ENCODE measurements at places on chromosomes 7 and 10.

DNA sequence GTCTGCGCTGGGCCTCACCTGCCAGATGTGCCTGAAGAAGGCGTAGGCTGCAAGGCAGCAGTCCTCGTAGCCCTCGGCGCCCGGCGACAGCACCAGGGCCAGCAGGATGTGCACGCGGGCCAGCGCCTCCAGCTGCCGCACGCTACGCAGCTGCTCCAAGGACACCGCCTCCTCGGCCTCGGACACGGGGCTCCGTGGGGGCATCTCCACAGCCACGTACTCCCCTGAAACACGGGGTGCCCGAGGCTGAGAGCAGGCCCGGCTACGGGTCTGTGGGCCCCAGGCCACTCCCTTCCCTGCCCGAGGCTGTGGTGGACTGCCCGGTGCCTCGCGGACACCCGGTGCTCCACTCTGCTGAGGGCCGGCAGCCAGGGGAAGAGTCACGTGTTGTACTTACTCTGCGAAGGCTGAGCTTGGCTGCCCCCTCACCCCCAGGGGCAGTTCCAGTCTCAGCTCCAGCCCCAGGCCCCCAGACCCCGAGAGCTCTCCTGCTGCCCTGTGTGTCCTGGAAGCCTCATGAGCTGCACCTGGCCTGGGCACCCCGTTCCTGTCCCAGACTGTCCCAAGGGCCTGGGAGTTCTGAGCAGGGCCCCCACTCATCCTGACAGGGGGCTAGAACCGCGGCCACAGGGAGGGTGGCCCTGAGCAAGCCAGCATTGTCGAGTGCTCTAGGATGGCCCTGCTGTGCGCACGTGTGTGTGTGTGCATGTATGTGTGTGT, 62.8 kb downstream of the CFAP46 start:
- no peak for DNase-seq

DNA sequence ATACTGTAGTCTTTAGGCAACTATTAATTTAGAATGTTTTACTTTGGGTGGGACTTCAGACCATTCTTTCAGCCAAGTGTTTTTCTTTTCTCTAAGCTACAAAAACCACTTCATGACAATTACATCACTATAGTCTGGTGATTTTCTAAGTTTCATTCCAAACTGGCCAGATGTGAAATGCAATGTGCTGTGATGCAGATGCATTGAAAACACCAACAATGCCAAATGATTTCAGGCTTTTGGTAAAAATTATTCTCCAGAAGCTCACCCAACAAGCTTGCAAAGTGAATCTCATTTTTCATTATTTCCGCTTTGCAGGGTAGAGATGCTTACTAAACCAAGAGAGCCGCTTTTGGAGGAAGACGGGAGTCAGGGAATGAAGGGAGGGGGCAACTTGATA, 118.4 kb upstream of the ANK3 start:
- no peak for DNase-seq

DNA sequence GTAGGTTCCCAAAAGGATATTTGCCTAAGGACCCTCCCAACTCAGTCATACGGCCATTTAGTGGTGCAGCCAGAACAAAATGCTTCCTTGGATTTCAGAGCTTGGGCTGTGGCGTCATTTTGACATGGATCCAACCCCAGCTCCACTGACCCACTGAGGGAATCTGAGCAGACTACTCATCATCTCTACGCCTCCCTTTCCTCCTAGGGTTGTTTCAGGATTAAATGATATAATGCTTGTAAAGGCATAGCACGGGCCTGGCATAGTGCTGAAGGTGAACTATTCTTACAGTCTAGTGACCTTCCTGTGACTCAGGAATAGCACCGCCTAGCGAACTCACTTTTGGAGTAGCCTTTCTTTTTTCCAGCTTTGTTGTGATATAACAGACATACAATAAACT, 70.3 kb upstream of the LOXL4 start:
- DNase-seq, result no peak

GRCh38 chr7:44636041-44636584, 29.7 kb downstream of the OGDH start:
- no peak for DNase-seq

DNA sequence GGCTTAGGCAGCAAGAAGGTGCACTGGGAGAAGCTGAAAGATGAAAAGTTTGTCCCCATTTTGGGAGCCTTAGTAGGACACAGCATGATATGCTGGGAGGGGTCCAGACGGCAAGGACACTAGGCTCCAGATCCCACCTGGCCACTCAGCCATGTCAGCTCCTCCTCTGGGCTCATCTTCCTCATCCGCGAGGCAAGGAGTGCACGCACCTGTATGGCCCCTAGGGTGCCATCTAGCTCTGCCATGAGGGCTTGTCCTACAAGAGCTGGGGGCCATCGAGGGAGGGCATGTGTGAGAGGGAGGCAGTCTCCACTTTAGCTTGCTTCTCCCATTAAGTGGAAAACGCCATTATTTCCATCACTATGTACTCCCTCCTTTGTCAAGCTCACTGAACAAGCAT, 136.2 kb upstream of the ADAM12 start:
- no peak for DNase-seq

DNA sequence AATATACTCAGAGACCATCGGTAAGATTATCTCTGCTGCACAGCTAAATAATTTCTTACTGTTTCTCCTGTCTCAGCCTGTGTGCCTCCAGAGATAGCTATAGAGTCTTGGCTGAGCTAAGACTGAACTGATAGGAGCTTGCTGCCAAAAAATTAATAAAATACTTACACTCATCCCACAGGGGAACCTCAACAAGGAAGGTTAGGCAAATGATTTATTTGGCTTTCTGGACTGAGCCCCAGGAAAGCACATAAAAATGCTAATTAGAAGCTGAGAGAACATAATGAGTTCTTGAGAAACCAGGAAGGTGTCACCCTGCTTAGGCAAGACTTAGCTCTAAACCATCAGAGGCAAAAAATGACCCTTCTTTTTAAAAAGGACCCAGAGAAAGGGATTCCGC, 534.5 kb downstream of the TNS3 start:
- no peak for DNase-seq

DNA sequence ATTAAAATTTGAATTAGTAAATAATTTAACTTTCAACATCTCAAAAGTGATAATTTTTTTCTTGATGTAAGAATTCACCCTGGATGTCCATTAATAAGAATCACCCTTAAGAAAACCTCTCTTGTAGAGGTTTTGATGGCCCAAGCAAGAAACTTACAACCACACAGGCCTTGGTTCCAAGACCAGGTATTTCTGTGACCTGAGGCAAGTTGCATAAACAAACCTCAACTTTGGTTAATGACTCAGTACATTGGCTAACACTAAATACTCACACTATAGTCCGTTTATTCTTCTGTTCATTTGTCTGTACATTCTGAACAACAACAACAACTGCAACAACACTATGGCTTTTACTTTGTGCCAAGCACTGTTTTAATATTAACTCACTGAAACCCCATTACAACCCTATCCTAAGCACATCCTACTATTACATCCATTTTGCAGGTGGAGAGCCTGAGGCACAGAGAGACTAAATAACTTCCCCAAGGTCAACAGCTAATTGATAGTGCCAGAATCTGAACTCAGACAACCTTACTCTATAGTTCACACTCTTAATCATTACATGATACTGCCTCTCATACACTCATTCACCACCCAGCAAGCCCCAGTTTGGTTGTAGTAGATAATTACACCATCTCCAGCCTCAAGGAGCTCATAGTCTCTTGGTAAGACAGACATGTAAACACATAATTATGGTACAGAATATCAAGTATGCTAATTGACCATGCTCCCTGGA, 6.6 kb downstream of the ANK3 start:
- no peak for DNase-seq

DNA sequence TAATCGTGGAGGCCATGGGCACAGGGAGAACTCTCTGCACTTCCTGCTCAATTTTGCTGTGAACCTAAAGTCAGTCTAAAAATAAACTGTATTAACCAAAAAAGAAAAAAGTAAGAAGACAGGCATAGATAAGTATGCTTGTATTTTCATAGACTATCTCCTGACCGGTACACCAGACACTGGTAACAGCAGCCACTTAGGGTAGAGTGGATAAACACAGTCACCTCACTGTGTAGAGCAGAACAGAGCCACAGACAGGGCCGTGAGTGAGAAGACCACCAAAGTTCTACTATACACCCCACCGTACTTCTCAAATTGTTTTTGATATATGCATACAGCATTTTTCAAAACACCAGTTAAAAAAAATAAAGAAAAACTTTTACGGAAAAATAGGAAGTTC, 25.0 kb downstream of the NUDCD3 start:
- no peak for DNase-seq

DNA sequence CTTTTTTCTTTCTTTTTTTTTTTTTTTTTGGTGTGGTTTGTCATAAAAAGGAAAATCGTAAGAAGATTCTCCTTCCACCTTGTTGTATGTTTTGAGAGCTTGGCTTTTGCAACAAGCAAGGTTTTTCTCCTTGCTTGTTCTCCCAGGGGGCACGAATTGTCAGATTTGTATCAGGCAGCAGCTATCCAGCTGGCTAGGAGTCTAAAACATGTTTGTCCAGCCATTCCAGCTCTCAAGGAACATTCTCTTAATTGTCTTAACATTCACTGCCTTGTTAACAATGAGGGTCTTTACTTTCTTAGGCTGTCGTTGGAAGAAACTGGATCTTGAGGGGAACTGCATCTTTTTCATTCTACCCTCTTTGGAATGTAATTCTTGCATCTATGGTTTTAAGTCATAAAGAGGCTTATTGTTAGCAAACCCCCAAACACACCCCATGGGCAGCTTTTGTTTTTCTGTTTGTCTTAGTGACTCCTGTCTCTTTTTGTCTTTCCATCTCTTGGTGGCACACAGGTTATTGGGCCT, 14.6 kb downstream of the SHTN1 start:
- DNase-seq, result no peak
